Naive thymus-derived CD8-positive, alpha-beta T cell (primary cell): ENCODE measurements at places on chromosomes 7 and 10.

- H3K27ac ChIP-seq = no peak overlapping the region
- H3K4me3 ChIP-seq = no peak overlapping the region
- H3K36me3 ChIP-seq = no peaks in the 10 kb centered on the region
- H3K4me1 ChIP-seq = peaks cover 4% of the 10 kb centered on the region
- no peak for DNase-seq
- H3K27me3 ChIP-seq = no peaks in the 10 kb centered on the region
These were observed 82.0 kb upstream of the GTF2IRD1 start for GRCh38 chr7:74371381-74372341.

DNA sequence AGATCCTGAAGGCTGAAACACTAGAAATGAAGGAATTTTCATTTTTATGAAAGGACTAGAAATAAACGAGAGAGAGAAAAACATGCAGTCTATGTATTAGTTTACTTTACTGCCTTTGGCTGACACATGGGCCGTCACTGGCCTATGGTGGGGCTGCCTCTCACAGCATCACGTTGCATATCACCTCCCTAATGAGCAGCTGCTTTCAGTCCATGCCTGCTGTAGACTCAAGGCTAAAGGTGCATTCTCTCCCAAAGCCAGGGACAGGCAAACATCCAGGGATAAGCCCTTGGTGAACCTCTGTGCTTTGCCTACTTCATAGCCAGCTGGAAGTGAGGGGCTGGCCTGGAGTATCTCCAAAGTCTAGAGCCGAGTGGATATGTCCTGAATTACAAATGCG lies 359.4 kb downstream of the GPAM start:
- H3K36me3 ChIP-seq = no peaks in the 10 kb centered on the region
- H3K4me1 ChIP-seq = no peaks in the 10 kb centered on the region
- H3K27ac ChIP-seq = no peak overlapping the region

- H3K27me3 ChIP-seq = no peaks in the 10 kb centered on the region
- H3K27ac ChIP-seq = no peak overlapping the region
- H3K36me3 ChIP-seq = peaks cover 5% of the 10 kb centered on the region
- H3K4me3 ChIP-seq = no peak overlapping the region
These were observed 20.2 kb upstream of the SEC61A2 start for GRCh38 chr10:12109286-12109685.

DNA sequence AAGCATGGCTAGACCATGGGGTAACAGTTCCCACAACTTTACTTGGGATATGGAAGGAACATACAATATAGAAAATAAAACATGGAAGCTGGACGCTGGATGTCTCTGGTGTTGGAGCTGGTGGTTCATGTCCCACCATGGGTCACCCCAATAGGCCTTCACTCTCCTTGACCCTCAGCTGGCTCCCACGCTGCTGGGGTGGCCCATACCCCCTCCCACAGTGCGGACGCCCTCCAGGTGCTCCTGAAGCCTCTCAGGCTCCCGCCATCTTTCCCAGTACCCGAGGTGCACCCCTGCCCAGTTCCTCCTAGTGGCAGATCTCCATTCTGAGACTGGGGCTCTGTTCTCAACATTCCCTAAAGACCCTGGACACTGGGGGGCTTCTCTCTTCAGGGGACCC lies 5.8 kb upstream of the CPA1 start:
- H3K4me1 ChIP-seq = peaks cover 33% of the 10 kb centered on the region
- no peak for DNase-seq
- peaks cover 8% of the 10 kb centered on the region for H3K36me3 ChIP-seq
- H3K27ac ChIP-seq = no peak overlapping the region
- no peaks in the 10 kb centered on the region for H3K27me3 ChIP-seq
